ENCODE measurements at places on chromosomes 1 and 21. TPM values are rescaled to one million over a fixed set of nuclear protein-coding genes. Genes with fewer than 3 reads are reported as not detected.
A peak's percentile ranks its signal among the peaks of the same experiment; 100 is the strongest.

DNA sequence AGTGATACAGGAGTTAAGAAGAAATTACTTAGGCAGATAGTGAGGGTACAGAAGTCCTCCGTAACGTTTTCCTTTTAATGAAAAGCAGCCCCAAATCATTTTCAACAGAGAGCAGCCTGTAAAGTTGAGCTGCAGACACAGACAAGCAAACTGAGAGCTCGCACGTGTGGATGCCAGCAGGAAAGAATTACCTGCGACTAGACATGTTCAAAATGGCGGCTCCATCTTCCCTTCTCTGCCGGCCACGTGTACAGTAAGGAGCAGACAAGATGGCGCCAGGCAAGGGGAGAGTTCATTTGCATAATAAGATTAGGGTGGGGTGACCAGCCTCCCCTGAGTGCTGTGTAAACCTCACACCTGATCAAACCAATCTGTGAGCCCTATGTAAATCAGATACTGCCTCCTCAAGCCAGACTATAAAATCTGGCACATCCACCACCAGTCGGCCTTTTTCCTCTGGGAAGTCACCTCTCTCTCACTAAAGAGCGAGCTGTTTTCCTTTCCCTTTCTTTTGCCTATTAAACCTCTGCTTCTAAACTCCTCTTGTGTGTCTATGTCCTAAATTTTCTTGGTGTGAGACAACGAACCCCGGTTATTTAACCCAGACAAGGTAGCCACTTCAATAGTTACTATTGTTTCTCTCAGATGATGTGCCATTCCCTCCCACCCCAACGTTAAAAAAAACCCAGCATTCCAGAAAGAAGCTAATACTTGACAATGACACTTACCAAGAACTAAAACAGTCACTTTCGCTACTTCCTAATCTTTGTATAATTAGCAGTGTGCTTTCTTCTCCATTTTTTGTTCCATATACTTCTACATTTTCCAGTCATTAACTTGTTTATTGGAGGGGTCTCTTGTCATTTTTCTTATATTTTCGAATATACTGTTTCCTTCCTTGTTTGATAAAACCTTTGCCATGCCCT lies 27.4 kb downstream of the DUSP10 start:
- no peak for DNase-seq

Gene PLA2G4A
- 12.8 TPM for polyA plus RNA-seq

DNA sequence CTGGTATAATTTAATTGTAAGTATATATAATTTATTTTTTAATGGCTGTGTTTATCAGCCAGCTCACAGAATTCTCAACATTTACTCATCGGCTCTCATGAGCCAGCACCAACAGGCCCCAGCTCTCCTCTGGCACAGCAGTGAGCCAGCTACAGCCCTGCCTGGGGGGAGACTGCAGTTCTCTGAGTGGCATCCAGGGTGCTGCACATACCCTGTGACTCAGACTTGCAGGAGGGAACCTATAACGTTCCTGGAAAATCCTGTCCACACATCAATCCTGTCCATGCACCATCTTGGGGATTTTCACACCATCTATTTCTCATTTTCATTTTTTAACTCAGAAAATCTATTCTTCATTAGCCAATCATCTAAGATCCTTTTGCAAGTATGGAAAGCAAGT lies 36.5 kb downstream of the FHAD1 start:
- no peak for DNase-seq

Gene ADAM15
- 84.8 TPM for polyA plus RNA-seq

Gene CLCNKA
- polyA plus RNA-seq = 0.54 TPM

Gene TLCD4
- polyA plus RNA-seq = 15.9 TPM

Gene PRR9
- polyA plus RNA-seq = not detected

Gene CLEC20A
- 0.31 TPM for polyA plus RNA-seq

GRCh38 chr1:5827516-5827915 lies 164.7 kb downstream of the NPHP4 start:
- DNase-seq = no peak

- no peak for DNase-seq
Measured at GRCh38 chr1:57471995-57472394, 48.1 kb upstream of the DAB1 start.

Gene ARHGAP29
- 24.7 TPM for polyA plus RNA-seq

DNA sequence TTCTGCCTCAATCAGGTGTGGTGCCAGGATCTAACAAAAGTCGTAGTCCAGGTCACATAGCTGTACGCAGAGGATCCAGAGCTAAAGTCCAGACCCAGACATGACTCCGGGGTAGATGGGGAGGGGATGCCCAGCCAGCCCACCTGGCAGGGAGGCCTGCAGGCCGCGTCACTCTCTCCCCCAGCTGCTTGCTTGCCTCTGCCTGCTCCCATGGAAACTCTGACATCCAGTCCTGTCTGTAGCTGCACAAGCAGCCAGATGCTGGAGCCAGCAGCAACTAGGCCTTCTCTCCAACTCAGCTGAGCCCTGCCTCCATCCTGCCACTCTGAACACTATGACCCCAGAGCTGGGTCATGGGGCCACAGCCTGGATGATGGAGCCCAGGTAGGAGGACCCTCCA lies 8.1 kb downstream of the COL8A2 start:
- no peak for DNase-seq

Gene GPR52
- polyA plus RNA-seq = not detected

- no peak for DNase-seq
Measured at GRCh38 chr1:46517932-46518498, 28.4 kb downstream of the DMBX1 start.

- DNase-seq = no peak
Measured at GRCh38 chr1:60891281-60891680, 191.1 kb upstream of the NFIA start.

Gene MAP10
- polyA plus RNA-seq = 4.6 TPM

GRCh38 chr21:25735646-25736597 lies 1.1 kb downstream of the GABPA start:
- peak; percentile 85 for DNase-seq

DNA sequence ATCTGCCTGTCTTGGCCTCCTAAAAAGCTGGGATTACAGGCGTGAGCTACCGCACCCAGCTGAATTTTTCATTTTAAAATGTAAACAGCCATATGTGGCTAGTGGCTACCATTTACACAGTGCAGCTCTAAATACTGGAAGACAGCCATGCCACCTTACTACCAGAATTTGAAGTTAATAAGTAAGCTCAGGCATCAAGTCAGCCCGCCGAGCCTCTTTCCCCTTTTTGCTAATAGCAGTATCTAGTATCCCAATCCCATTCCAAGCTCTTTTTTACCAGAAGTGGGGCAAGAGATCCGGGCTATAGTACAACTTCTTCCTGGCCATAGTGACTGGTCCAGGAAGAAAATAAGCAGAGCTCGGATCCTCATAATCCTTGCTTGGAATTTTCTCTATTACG lies 15.1 kb downstream of the TAF13 start:
- no peak for DNase-seq

Gene GUCA2A
- 1.1 TPM for polyA plus RNA-seq

Gene CFAP74
- polyA plus RNA-seq = 2.8 TPM

All from right lung (tissue), 10 donors.